ENCODE measurements at places on chromosomes 5 and 9.

DNA sequence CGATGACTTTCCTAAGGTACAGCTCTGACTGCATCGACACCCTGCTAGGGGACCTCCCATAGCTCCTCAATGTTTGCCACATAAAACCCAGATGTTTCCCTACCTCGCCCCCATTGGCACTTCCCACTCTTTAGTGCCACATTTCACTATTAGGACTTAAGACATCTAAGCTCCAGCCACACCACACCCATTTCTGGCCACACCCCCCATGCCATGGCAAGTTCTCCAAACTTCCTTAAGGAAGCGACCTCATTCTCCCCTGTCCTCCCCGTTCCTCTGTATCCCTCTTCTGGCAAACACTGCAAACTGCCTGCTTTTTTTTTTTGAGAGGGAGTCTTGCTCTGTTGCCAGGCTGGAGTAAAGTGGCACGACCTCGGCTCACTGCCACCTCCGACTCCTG lies 62.9 kb downstream of the USP20 start:
- DNase-seq, result no peak

- DNase-seq, result no peak
Measured at GRCh38 chr5:38621331-38621730, 64.9 kb upstream of the LIFR start.

GRCh38 chr9:7289773-7290172 lies 509.8 kb downstream of the DMAC1 start:
- no peak for DNase-seq

DNA sequence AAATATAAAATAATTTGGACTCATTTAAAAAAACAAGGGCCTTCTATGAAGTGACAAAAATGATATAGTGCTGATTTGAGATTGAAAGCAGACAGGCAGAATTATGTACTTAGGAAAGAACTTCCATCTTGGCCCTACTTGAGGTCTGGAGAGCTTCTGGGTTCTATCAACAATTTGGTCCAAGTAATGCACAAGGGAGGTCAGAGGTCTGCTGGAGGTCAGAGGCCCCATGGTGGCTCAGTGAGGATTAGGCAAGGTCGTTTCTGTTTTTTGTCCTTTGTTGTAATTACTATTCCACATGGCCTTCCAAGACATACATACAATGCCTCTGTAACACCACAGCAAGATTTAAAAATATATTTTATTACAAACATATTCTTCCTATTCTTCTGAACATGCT lies 37.2 kb downstream of the NUDT12 start:
- DNase-seq, result no peak

GRCh38 chr9:86321373-86321772 lies 32.8 kb downstream of the TUT7 start:
- DNase-seq, result no peak

DNA sequence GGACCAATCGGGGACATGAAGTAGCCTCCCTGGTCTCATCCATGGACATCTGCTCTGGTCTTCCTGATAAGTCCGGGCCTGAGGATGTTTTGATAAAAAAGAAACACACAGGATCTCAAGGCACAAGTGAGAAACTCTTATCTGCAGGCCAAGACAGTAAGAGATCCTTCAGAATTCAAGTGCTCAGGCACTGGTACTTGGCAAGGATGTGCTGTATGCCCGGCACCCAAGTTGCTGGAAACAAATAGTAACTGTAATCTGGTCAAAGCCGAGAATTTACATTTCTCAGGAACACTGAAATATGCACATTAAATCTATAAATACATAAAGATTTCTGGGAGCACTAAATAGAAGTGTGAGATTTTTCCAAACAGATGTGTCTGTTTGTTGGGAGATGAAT lies 165.7 kb downstream of the SPOCK1 start:
- DNase-seq, result no peak

DNA sequence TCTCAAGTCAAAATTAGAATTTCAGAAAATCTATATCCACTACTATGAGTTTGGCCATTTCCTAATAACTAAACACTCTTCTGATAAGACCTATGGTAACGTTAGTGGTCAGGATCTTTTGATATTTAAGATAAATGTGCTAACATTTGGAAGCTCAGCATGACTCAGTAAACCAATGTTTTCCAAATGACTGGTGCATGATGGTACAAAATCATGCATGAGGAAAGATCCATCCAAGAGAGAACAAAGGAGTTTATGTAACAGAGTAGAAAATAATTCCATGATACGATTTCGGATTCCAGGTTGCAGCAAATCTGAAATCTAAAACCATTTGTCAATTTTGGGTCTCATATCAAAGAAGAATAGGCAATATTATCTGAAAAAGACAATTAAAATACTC lies 279.2 kb downstream of the NSG2 start:
- DNase-seq, result no peak

- DNase-seq, result no peak
Measured at GRCh38 chr5:81850501-81851357, 99.8 kb upstream of the SSBP2 start.

- DNase-seq, result no peak
Measured at GRCh38 chr5:5422819-5423515, 490 bp downstream of the ICE1 start.

DNA sequence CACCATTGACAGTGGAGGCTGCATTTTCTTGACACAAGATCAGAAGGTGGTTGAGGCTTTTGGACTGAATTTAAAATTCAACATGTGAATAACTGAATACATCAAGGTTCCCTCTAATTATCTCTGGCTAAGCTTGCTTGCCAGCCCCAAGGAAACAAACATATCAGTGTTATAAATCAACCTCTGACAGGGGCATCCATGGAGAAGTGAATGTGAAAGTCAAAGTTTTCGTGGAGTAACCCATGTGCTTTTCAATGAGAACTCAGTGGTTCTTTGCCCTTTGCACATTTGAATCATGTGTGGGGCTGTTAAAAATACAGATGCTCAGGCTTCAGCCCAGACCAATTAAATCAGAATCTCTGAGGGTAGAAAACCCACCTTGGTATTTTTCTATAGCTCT lies 128.9 kb downstream of the LRRC70 start:
- no peak for DNase-seq

- no peak for DNase-seq
Measured at GRCh38 chr5:136311999-136312398, 53.3 kb downstream of the TRPC7 start.

DNA sequence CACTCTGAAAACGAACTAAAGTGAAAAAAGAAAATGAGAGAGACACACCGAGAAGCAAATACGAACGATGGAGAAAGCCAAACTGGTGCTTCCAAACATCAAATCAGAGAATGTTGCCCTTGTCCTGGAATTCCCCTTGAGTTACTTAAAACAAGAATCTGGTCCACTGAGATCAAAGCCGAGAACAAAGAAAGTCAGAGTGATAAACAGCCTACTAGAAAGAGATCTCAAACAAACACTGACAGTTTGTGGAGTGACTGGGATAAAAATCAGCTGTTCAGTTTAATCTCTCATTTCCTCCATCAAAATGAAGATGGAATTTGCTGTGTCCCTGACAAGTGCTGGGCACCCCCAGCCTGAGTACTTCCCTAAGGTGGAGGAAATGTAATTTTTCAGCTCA lies 582.6 kb downstream of the NR2F1-AS1 start:
- DNase-seq, result no peak

GRCh38 chr9:136078024-136078423 lies 17.1 kb downstream of the NACC2 start:
- DNase-seq, result no peak

GRCh38 chr9:63859475-63860215 lies 1425.4 kb downstream of the FOXD4L5 start:
- DNase-seq, result no peak

GRCh38 chr5:113252066-113252465 lies 182.7 kb downstream of the TSSK1B start:
- DNase-seq, result no peak

GRCh38 chr9:106655966-106656365 lies 207.0 kb upstream of the ZNF462 start:
- no peak for DNase-seq

DNA sequence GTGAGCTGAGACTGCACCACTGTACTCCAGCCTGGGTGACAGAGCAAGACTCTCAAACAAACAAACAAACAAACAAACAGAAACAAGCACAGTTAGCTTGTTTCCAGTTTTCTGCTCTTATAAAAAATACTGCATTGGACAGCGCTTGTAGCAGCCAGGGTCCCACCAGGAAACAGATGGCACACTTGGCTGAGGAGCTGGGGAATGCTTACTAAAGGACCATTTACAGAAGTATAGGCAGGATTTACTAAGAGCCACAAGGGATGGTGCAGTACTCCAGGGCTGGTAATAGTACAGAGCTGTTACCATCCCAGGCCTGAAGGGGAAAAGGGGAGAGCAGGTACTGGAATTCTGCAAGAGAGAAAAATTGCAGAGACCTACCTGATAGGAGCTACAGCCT lies 5.2 kb upstream of the ANKS6 start:
- peak; percentile 27 for DNase-seq

GRCh38 chr5:126543660-126544059 lies 51.4 kb downstream of the ALDH7A1 start:
- DNase-seq, result no peak

DNA sequence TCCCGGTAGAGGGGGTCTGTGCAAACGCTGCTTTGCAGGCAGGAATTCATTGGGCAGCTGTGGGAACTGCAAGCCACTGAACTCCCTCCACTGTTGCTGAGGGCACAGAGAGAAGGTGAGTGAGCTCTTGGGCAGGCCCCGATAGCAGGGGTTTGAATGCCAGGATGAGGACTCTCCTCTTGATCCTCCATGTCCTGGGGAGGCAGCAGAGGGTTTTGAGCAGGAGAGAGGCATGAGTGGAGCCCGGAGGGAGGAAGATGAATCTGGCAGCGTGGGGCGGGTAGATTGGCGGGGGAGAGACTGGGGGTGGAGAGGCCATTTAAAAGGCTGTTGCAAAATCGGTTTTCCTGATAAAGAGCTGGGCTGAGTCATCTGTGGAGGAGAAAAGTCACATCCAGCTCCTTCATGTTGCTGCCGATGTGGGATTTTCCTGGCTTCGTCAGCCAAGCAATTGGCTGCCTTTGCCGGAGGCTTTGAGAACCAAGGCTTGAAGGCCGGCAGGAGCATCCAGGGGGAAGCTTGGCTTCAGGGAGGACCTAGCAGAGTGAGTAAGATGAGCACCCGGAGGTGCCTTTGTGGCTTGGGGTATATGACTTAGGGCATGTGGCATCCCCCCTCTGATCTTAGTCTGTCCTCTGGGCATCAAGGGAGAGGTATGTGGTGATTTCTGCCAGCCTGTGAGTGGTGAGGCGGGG lies at the start of gene SYNPO:
Gene SYNPO (plus strand): TSS at position 350 of the 695 bp plus-strand sequence. CDS start 7,616 bp downstream, outside the sequence.
- peak; percentile 14 for DNase-seq

GRCh38 chr5:77319117-77319804 lies 108.8 kb downstream of the PDE8B start:
- no peak for DNase-seq

GRCh38 chr9:109973336-109973735 lies 193.3 kb downstream of the PALM2AKAP2 start:
- DNase-seq, result no peak

GRCh38 chr9:125241863-125242739 lies 958 bp upstream of the HSPA5 start:
- peak; percentile 41 for DNase-seq

- DNase-seq, result no peak
Measured at GRCh38 chr9:109378316-109378715, 57.5 kb upstream of the EPB41L4B start.

- DNase-seq, result no peak
Measured at GRCh38 chr5:151808451-151809169, 36.9 kb downstream of the G3BP1 start.

- no peak for DNase-seq
Measured at GRCh38 chr5:12965804-12966203, 978.7 kb downstream of the DNAH5 start.

- DNase-seq, result no peak
Measured at GRCh38 chr9:106896695-106897094, 33.7 kb downstream of the ZNF462 start.

- DNase-seq, result no peak
Measured at GRCh38 chr5:56358703-56359681, 125.9 kb upstream of the ANKRD55 start.

GRCh38 chr9:114229295-114229694 lies 74.0 kb downstream of the COL27A1 start:
- no peak for DNase-seq

DNA sequence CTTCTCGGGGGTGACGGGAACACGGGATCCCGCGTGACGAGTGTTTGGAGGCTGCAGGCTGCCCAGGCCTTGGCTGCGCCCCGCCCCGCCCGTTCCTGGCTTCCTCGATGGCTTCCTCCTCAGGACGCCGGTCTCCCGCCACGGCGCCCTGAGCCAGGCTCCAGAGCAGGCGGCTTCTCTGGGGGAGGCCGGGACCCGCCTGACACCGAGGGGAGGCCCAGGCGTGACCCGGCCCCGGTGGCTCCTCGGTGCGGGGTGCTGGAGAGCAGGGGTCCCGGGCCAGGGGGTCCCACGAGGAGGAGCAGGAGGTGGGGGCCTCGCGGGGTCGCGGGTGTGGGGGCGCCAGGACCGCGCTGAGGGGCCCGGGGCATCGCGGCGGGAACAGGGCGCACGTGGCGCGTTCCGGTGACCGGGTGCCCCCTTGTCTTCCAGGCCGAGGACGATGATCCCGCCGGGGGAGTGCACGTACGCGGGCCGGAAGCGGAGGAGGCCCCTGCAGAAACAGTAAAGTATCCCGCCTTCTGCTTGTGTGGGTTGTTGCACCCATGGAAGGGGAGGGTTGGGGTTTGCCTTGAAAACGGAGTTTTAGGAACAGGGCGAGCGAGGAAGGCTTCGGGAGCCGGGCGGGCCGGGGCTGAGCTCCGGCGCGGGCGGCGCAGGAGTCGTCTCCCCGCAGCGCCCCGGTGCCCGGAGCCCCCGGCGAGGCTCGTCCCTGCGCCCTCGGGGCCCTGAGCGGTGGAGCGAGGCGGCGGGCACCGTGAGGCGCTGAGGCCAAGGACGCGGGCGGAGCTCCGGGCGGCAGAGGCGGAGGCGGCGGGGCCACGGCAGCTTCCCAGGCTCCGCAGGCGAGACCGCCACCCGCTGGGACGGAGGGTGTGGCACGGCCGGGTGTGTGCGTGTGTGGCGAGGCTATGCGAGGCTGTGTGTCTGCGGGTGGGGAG lies 22.2 kb downstream of the AHRR start:
- DNase-seq, result no peak

DNA sequence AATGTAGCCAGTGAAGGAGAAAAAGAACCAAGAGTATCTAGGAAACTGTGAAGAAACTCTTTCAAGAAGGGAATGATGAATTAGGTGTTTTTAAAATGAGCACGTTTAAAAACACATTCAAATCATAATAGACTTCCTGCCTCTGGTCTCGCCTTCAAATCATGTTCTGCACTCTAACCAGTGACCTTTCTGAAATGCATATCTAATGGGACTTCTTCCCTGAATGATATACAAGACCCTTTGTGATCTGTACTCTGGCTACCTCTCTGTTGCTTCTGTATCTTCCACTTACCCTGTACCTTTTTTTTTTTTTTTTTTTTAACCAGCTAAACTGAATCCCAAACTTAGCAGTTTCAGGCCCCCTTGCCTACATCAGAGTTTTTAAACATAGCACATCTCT lies 19.5 kb downstream of the SRFBP1 start:
- no peak for DNase-seq

GRCh38 chr5:88954511-88954910 lies 71.5 kb upstream of the MEF2C start:
- no peak for DNase-seq

DNA sequence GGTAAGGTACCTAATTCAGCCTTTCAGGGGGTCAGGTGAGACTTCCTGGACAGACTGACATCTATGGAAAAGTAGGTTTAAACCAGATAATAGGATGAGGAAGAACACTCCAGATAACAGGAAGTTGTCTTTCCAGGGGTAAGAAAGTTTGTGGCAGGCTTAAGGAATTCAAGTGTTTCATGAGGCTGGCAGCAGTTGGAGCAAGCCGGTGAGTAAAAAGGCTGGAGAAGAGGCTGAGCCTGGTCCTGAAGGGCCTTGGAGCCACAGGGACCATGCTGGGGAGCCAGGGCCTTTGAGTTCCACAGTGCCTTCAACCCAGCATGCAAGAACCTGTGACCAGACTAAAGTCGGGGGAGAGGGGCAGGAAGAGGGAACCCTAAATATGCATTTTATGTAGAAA lies 353.4 kb downstream of the SPOCK1 start:
- no peak for DNase-seq
